ENCODE measurements at places on chromosomes 3 and 15. TPM values are rescaled to one million over a fixed set of nuclear protein-coding genes. Genes with fewer than 3 reads are reported as not detected.

GRCh38 chr3:39515681-39516441 is 48.4 kb downstream of the MOBP start:
- no peak overlapping the region for H3K27ac ChIP-seq
- H3K27me3 ChIP-seq: peaks cover 10% of the 10 kb centered on the region
- no peak for DNase-seq
- no peaks in the 10 kb centered on the region for H3K4me1 ChIP-seq
- no peak overlapping the region for H3K4me3 ChIP-seq

DNA sequence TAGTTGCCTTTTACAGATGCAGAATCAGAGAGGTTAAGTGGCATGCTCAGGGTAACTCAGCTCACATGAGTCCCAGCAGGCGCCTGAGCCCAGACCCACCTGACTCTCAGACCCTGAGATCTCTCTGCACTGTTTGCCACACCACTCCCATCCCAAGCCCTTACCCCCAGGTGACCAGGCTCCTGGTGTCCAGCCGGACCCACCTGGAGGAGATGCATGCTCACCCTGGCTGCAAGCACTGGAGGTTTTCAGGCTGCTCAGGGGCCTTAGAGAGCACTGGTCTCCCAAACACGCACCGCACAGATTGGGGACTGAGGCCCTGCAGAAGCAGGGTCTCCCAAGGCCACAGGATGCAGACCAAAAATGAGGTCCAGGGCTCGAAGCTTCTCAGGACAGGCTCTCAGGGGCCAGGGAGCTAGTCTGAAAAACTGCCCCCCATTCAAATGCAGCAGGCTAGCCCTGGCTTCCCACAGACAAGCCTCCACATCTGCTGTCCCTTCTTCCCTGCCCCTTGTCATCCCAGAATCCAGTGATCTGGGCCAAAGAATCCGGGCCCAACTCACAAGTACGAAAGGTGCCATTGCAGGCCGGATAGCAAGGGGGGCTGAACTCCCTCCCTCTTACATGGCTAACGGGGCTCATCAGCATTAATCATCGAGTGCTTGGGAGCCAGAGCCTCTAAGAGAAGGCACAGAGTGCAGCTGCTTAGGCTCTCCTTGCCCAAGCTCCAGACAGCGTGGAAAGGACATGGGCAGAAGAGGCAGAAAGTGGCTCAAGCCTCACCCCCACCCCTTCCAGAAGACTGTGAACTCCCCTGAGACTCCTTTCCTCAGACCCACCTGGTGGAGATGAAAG is 90.2 kb upstream of the PRR20G start:
- no peak for DNase-seq
- no peaks in the 10 kb centered on the region for H3K4me1 ChIP-seq
- H3K27ac ChIP-seq: no peak overlapping the region
- no peaks in the 10 kb centered on the region for H3K36me3 ChIP-seq
- no peak overlapping the region for H3K4me3 ChIP-seq

The SPRED1 gene
- 38.8 TPM for total RNA-seq

The SOX14 gene
- not detected for total RNA-seq

DNA sequence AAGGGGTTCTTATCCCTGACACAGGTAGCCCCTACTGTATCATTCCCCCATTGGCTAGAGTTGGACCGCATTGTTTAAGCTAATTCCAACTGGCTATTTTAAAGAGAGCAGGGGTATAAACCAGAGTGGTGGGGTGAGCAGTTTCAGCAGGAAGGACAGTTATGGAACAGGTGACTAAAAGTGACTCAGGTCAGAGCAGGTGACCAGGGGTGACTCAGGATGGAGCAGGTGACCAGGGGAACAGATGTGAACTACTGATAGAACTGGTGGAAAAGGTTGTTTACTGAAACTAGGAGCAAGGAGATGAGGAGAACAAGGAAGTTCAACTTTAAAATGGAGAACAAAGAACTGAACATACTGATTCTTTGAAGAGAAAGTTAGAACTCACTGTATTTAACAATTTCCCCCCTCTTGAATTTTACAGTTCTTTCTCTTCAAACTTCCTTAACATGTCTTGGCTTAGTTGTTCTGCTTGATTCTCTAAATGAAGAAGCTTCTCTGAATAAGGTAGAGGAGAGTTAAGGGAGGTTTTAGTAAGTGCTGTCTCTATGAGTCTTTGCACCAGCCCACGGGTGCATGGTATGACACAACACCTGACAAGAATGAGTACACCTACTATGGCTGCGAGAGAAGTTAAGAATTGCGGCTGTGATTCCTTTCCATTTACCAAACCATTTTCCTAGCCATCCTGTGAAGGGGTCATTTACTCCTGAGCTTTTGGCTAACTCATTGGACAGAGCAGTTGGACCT is 83.4 kb upstream of the WNT7A start:
- H3K4me3 ChIP-seq: no peak overlapping the region
- H3K27me3 ChIP-seq: peaks cover 2% of the 10 kb centered on the region
- H3K36me3 ChIP-seq: no peaks in the 10 kb centered on the region
- DNase-seq: no peak
- no peak overlapping the region for H3K27ac ChIP-seq

The C3orf52 gene
- 10.3 TPM for total RNA-seq

The GOLGA6A gene
- total RNA-seq: not detected

DNA sequence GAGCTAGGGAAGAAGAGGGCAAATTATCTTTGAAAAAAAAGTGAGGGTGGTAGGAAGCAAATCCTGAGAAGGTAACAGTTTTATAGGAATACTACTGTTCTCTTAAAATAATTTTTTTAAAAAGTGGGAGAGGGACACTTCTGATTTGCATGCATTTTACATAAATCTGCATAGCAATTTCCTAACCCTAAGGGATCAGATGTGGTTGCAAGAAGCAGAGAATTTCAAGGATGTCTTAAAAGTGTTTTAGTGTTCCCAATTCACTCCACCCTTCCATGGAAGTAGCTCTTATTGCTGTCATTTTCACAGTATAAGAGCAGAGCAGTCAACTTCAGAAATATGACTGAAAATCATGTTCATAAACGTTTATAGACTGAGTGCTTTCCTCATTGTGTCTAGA is 27.8 kb upstream of the RIOX2 start:
- no peaks in the 10 kb centered on the region for H3K36me3 ChIP-seq
- H3K27me3 ChIP-seq: peaks cover 5% of the 10 kb centered on the region

- peaks cover 43% of the 10 kb centered on the region for H3K36me3 ChIP-seq
- peak overlapping the region; percentile 98 for H3K4me3 ChIP-seq
- DNase-seq: no peak
Measured at GRCh38 chr15:41284427-41285177, 47.8 kb downstream of the OIP5 start.

The CTDSPL2 gene
- total RNA-seq: 32.1 TPM

The IP6K2 gene
- 52.8 TPM for total RNA-seq

DNA sequence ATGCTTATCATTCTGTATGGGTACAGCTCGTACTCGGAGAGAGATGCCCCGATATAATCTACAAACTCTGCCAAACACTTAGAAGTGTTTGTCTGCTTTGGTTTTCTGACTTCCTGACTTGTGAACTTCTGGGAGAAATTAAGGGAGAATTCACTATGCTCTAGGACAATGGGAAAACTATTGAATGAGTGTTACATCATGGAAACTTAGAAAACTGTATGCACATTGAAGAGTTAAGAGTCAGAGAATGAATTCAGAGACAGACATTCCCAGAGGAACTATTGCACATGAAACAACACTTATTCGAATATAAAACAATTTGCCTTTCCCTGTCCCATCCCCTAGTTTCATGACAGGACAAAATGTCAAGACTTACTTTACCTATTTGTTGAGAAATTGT is 57.8 kb downstream of the DTWD1 start:
- H3K4me1 ChIP-seq: peaks cover 27% of the 10 kb centered on the region
- H3K4me3 ChIP-seq: no peak overlapping the region
- H3K36me3 ChIP-seq: no peaks in the 10 kb centered on the region
- DNase-seq: no peak

- no peak overlapping the region for H3K27ac ChIP-seq
- DNase-seq: no peak
- no peak overlapping the region for H3K4me3 ChIP-seq
Measured at GRCh38 chr3:68290333-68290732, 635.9 kb upstream of the SUCLG2 start.

The SLC15A2 gene
- 0.29 TPM for total RNA-seq

The SCN5A gene
- total RNA-seq: not detected

The PYGO1 gene
- total RNA-seq: 8.7 TPM

DNA sequence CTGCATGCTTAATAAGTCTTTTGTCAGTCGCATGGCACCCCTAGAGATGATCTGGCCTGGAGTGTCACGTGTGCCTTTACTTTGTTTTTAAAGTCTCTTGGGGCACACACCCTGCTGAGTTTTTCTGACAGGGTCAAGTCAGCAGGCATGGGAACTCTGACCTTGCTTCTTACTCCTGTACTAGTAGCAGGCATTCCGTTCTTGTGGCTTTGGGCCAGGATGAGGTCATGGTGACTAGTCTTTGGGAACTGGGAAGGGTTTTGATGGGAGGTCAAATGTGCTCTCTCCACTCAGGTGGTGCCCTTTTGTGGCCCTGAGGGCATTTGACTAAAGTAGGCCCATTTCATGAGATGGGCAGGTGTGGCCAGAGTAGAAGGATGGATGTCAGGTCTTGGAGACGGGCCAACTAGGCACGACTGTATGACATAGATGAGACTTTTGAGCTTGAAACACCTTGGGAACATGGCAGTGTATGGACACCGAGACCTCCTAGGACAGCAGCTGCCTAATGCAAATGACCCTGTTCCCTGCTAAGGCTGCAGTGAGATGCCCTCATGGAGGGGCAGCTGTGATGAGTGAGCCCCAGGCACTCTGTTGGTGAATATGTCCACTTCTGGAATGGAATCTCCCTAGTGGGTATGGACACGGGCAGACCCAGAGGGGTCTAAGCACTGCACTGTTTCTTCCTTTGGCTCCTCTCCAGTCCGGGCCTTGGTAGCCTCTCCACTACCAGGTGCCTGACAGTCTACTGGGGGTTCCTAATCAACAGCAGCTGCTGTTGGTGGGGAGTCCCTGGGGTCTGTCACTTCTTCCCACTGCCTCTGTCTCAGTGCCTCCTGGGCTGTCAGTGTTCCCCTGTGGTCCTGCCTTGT is 16.4 kb downstream of the SRPRB start:
- H3K27me3 ChIP-seq: peaks cover 2% of the 10 kb centered on the region
- peak overlapping the region; percentile 32 for H3K27ac ChIP-seq
- peaks cover 14% of the 10 kb centered on the region for H3K4me1 ChIP-seq
- DNase-seq: peak; percentile 83

DNA sequence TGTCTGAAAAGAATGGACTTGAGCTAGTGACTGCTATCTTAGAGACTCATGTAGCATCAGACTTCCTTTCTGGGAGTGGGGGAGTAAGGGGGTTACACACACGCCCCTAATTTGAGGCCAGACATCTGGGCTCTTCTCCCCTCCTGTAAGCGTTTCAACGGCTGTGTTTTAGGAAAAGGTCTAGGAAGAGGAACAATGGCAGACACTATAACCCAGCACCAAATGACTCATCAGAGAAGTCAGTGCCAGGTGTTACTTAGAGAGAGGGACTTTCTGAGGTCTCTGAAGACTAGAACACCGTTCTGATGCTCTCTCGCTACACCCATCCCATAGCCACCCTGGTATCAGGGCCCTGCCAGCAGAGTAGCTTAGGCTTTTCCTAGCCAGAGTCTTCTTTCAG is 65.5 kb downstream of the SSUH2 start:
- no peak overlapping the region for H3K27ac ChIP-seq
- DNase-seq: no peak
- peaks cover 59% of the 10 kb centered on the region for H3K4me1 ChIP-seq
- H3K4me3 ChIP-seq: no peak overlapping the region
- no peaks in the 10 kb centered on the region for H3K36me3 ChIP-seq

The RASGRP1 gene
- total RNA-seq: 1.1 TPM

- H3K36me3 ChIP-seq: no peaks in the 10 kb centered on the region
- H3K4me3 ChIP-seq: no peak overlapping the region
- H3K27ac ChIP-seq: no peak overlapping the region
- peaks cover 3% of the 10 kb centered on the region for H3K27me3 ChIP-seq
- DNase-seq: no peak
- no peaks in the 10 kb centered on the region for H3K4me1 ChIP-seq
Measured at GRCh38 chr3:143389388-143389787, 269.8 kb downstream of the CHST2 start.

GRCh38 chr15:26179906-26180305 is 316.8 kb upstream of the ATP10A start:
- no peak overlapping the region for H3K27ac ChIP-seq
- peaks cover 15% of the 10 kb centered on the region for H3K27me3 ChIP-seq
- peak; percentile 9 for DNase-seq
- H3K4me1 ChIP-seq: peaks cover 10% of the 10 kb centered on the region

The CNTN6 gene
- not detected for total RNA-seq

GRCh38 chr3:171446801-171447578 is 13.2 kb downstream of the TNIK start:
- peak overlapping the region; percentile 44 for H3K4me3 ChIP-seq
- DNase-seq: peak; percentile 90
- peak overlapping the region; percentile 35 for H3K27ac ChIP-seq
- H3K36me3 ChIP-seq: no peaks in the 10 kb centered on the region

- no peak for DNase-seq
- no peaks in the 10 kb centered on the region for H3K36me3 ChIP-seq
- H3K27ac ChIP-seq: no peak overlapping the region
- no peaks in the 10 kb centered on the region for H3K4me1 ChIP-seq
Measured at GRCh38 chr15:86877171-86877631, 797.5 kb downstream of the AGBL1 start.

GRCh38 chr3:149547954-149548668 is 73.6 kb downstream of the TM4SF4 start:
- DNase-seq: peak; percentile 74
- H3K27me3 ChIP-seq: peaks cover 2% of the 10 kb centered on the region
- H3K36me3 ChIP-seq: peaks cover 27% of the 10 kb centered on the region

DNA sequence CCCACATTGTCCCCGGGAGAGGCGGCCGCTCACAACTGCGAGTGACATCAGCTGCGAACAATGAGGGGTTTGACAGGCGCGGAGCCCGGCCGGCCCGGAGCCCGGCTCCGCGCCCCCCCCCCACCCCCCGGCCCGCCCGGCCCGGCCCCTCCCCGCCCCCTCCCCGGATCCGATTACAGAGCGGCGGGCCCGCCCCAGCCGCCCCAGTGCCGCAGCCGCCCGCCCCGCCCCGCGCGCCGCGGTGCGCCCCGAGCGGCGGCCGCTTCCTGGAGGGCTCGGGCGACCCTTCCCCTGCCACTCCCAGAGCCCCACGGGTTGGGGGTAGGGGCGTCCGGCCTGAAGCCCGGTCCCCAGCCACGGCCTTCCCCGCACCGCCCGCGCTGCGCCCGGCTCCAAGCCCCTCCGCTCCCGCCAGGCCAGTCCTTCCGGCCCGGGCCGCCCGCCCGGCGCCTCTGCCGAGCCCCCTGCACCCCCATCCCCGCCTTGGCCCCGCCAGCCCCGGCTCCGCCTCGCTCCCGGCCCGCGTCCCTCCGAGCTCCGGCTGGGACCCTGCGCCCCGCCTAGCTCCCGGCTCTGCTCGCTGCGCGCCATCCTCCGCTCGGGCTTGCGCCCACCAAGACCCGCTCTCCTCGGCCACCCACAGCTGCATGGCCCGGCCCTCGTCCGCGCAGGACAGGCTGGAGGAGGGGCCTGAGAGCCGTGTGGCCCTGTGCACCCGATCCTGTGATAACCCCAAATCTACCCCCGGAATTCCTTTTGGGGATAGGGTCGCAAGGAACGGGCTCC is at the start of gene PCBP4:
PCBP4 (minus strand) TSS at position 71 of the 786 bp plus-strand sequence. CDS start 6,214 bp downstream, outside the sequence.
- DNase-seq: peak; percentile 40
- H3K4me1 ChIP-seq: peaks cover 27% of the 10 kb centered on the region
- H3K36me3 ChIP-seq: no peaks in the 10 kb centered on the region
- no peaks in the 10 kb centered on the region for H3K27me3 ChIP-seq
